ENCODE measurements at places on chromosomes 5 and 9. TPM values are rescaled to one million over a fixed set of nuclear protein-coding genes. Genes with fewer than 3 reads are reported as not detected.

DNA sequence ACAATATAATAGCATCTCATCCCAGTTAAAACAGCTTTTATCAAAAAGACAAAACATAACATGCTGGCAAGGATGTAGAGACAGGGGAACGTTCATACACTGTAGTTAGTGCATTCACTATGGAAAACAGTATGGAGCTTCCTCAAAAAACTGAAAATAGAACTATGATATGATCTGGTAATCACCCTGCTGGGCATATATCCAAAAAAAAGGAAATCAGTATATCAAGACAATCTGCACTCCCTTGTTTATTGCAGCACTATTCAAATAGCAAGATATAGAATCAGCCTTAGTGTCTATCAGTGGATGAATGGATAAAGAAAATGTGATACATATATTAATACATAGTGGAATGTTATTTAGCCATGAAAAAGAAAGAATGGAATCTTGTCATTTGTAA, 88.5 kb downstream of the PBX3 start:
- no peak for DNase-seq

- DNase-seq: no peak
These were observed 3.2 kb upstream of the DBN1 start for GRCh38 chr5:177476531-177477233.

DNA sequence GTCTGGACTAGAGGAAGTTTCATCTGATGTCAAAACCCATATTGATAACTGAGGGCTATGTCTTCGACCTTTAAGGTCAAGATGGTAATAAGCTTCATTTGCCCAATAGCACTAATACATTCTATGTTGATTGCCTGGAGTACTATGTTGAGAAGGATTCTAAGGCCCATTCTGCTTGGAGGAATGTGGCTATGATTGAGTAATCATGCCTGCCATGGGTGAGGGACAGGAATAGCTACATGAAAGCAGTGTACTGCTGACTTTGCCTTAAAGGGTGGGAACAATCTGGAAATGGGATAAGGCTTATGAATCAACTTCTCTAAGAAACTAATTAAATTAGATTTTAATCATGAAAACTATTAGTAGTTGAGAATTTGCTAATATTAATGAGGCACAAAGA, 13.6 kb downstream of the NNT start:
- DNase-seq: no peak

GRCh38 chr5:69502367-69502766, 9.8 kb downstream of the OCLN start:
- DNase-seq: no peak

CDHR2 gene
- polyA plus RNA-seq: 25.0 TPM

REEP2 gene
- polyA plus RNA-seq: 10.1 TPM

ANKRD34B gene
- polyA plus RNA-seq: 0.32 TPM

SLC46A2 gene
- 0.12 TPM for polyA plus RNA-seq

Measured in left kidney (tissue), 8 donors.